ENCODE measurements at places on chromosomes 3 and 15.

- H3K27me3 ChIP-seq: no peaks in the 10 kb centered on the region
- H3K4me1 ChIP-seq: no peaks in the 10 kb centered on the region
- H3K36me3 ChIP-seq: no peaks in the 10 kb centered on the region
Measured at GRCh38 chr3:179957264-179957845, 79.4 kb downstream of the PEX5L start.

- H3K27me3 ChIP-seq: no peaks in the 10 kb centered on the region
- DNase-seq: no peak
- H3K4me3 ChIP-seq: no peak overlapping the region
- H3K4me1 ChIP-seq: peaks cover 5% of the 10 kb centered on the region
Measured at GRCh38 chr3:29745232-29745870, 464.5 kb downstream of the RBMS3 start.

DNA sequence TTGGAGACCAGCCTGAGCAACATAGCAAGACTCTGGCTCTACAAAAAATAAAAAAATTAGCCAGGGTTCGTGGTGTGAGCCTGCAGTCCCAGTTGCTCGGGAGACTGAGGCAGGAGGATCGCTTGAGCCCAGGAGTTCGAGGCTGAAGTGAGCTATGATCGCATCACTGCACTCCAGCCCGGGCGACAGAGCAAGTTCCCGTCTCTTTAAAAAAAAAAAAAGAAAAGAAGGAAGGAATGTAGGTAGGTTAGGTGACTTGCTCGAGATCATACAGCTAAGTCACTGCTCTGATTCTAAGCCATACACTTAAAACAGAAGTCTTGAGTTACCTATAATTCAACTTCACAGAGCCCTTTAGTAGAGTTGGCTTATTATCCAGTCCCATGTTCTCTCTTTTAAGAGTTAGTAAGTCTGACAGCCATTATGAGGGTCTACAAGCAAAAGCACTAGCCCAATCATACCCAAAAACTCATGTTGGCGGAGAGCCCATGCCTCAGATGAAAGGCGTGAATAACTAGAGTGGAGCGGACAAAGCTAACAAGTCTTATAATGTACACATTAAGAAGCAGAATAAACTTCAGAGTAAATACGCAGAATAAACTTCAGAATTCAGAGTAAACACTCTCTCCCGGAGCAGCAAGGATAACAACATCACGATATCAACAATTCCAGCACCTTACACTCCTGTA is 768 bp downstream of the AAGAB start:
- peaks cover 30% of the 10 kb centered on the region for H3K4me1 ChIP-seq
- no peaks in the 10 kb centered on the region for H3K36me3 ChIP-seq
- no peaks in the 10 kb centered on the region for H3K27me3 ChIP-seq
- DNase-seq: no peak

- DNase-seq: no peak
- peaks cover 5% of the 10 kb centered on the region for H3K4me1 ChIP-seq
- no peak overlapping the region for H3K4me3 ChIP-seq
Measured at GRCh38 chr15:58506064-58506490, 74.3 kb downstream of the LIPC start.

- H3K27ac ChIP-seq: no peak overlapping the region
- H3K4me1 ChIP-seq: no peaks in the 10 kb centered on the region
Measured at GRCh38 chr3:186044968-186045367, 63.9 kb downstream of the ETV5 start.

DNA sequence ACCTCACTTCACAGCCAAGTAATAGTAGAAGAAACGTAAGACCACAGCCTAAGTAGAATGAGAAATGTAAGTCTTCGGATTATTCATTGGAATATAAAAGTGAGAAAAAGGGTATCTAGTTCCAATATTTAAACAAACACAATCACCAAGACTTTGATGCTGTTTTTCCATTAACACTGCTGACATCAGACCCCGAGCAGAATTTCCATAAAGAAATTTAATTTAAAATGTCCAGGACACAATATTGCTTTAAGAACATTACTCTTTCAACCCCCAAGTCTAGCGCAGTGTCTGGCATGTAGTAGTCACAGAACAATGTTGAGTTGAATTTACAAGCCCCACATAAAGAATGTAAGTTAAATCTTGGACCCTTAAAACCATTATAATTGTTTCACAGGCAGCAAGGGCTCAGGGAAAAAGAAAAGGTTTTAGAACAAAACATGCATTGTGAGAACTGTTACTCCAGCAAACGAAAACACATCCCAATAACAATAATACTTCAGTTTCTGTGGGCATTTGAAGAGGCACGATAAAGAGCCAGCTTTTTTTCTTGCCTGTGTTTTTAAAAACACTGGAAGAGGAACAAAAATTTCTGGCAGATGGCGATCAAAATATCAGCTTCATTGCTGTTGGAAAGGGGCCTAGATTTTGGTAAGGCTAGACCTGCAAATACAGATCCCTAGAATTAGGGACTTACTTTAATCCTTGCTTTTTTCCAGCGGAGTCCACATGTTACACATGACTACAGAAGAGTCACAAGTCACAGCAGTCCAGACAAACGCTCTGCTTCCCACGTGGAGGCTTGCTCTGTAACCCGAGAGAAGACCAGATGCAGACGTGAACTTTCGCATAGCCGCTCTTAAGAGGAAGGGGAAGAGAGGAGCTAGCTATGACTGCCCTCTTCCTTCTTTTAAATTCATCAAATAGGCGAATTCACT is 77.9 kb upstream of the IGSF10 start:
- H3K27me3 ChIP-seq: no peaks in the 10 kb centered on the region
- no peaks in the 10 kb centered on the region for H3K4me1 ChIP-seq
- H3K27ac ChIP-seq: no peak overlapping the region
- H3K36me3 ChIP-seq: no peaks in the 10 kb centered on the region
- no peak overlapping the region for H3K4me3 ChIP-seq
- DNase-seq: no peak

- H3K4me3 ChIP-seq: peak overlapping the region; percentile 31
- H3K27ac ChIP-seq: peak overlapping the region; percentile 90
- no peak for DNase-seq
- peaks cover 31% of the 10 kb centered on the region for H3K4me1 ChIP-seq
- H3K27me3 ChIP-seq: no peaks in the 10 kb centered on the region
Measured at GRCh38 chr3:47010111-47010712, 30.7 kb downstream of the NBEAL2 start.

GRCh38 chr15:47717036-47717612 is at the start of gene SEMA6D:
TSS of gene SEMA6D (plus strand) at chr15:47717505. CDS start at chr15:47759799, 42,294 bp downstream.
- H3K27ac ChIP-seq: peak within 1 kb of the TSS; percentile 90
- DNase-seq: no peak
- H3K4me1 ChIP-seq: peaks cover 7% of the 10 kb centered on the region
- peak within 1 kb of the TSS; percentile 50 for H3K4me3 ChIP-seq

DNA sequence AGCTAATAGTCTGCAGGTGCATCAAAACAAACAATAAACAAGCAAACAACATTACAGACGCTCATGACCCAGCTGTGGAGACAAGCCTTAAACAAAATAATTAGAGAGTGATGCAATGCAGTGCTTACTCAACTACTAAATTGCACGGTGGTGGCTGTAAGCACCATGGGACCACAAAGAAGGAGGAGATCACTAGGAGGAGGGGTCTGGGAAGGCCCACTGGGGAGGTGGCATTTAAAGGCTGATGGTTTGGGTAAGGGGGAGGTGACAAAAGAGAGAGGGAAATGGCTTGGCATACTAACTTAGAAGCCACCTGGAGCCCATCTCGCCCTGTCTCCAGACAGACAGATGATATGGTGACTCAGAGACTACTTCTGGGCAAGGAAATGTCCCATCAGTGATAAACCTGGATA is 516.7 kb downstream of the FOXP1 start:
- H3K4me3 ChIP-seq: peak overlapping the region; percentile 83
- DNase-seq: no peak
- H3K27ac ChIP-seq: peak overlapping the region; percentile 98
- peaks cover 60% of the 10 kb centered on the region for H3K4me1 ChIP-seq
- H3K36me3 ChIP-seq: no peaks in the 10 kb centered on the region

DNA sequence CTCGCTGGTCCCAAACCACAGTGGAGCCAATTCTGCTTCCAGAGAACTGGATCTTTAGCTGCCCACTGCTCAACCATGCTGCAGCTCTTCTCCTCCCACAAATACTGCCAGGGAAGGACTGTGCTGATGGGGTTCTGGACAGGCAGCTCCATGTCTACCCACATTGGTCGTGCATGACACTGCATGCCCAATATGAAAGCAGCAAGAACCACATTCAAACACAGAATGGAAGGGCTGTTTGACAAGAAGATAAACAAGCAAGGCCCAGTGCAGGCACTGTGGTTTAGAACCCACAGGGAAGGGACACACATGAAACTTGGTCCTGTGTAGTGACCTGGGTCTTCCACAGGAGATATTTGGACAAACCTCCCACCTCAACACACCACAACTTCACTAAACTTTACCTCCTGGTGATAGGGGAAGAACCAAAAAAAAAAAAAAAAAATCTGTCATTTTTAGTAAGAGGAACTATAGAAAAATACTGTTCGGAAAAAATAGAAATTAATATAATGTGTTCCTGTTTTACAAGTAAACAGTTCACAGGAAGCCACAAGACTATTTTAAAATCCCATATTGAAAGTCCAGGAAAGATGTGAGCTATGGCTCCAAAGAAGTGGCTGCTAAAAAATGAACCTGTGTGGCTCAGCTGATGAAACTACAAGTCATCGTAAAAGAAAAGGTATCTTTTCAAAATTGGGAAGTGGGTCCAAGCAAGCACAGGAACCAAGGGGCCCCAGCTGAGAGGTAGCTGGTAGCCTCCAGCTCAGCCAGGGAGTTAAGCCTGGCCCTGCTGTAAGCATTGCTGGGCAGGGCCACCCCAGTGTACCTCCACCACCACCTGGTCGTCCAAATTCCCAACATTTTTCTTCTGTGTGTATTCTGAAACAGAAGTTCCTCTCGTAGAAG is 77.7 kb upstream of the ACAN start:
- no peaks in the 10 kb centered on the region for H3K36me3 ChIP-seq
- no peak overlapping the region for H3K27ac ChIP-seq
- H3K27me3 ChIP-seq: peaks cover 3% of the 10 kb centered on the region
- DNase-seq: no peak
- H3K4me3 ChIP-seq: no peak overlapping the region

GRCh38 chr3:93962798-93963197 is 10.9 kb downstream of the PROS1 start:
- no peak for DNase-seq
- H3K4me1 ChIP-seq: no peaks in the 10 kb centered on the region
- H3K27me3 ChIP-seq: no peaks in the 10 kb centered on the region
- no peak overlapping the region for H3K4me3 ChIP-seq

DNA sequence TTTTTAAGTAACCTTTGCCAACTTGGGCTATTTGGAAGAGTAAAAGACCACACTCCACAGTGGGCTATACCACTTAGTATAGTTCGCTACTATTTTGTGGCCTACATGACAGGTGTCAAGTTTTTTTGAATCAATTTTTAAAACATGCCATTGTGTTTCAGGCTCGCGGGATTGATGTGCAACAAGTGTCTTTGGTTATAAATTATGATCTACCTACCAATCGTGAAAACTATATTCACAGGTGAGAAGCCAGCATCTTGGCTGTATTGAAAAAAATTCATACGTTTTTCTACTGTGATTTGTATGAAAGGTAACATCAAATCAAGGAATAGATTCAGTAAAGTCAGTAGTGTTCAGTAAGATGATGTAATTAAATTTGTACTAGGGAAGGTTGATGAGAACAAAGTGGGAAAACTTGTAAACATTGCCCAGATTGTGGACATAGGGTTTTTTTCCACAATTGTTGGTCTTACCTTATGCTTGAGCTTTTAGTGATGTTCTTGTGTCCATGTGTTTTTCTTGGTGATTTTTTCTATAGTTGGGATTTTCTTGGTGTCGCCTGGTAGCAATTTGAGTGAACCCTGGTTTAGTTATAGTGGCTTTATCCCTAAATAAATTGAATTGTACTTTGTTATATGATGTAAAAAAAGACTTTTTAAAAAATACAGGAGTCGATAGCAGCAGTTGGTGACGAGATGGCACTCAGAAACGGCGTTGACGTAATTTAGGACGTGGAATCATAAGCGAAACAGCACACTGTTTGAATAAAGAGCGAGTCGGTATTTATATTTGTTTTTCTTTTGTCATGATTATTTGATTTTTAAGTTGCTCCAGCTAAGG is 4.5 kb downstream of the EIF4A2 start:
- no peaks in the 10 kb centered on the region for H3K27me3 ChIP-seq
- H3K4me3 ChIP-seq: no peak overlapping the region
- H3K4me1 ChIP-seq: peaks cover 22% of the 10 kb centered on the region
- H3K36me3 ChIP-seq: no peaks in the 10 kb centered on the region
- H3K27ac ChIP-seq: no peak overlapping the region

DNA sequence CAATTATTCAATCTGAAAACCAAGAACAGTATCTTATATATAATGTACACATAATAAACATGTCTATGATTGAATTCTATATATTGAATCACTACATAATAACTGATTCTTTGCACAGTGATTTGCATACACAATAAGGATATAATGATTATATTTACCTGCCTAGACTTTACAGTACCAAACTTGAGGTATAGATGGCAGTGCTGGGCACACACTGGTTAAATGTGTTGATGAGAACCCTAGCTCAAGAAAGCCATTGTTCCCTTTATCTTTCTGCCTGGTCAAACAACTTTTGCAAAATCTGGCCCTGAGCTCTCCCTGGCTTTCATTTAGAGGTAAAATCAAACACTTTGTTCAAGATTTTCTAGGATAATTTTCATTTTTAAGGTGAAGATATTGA is 697.7 kb downstream of the TUSC7 start:
- no peaks in the 10 kb centered on the region for H3K4me1 ChIP-seq
- H3K27ac ChIP-seq: no peak overlapping the region

DNA sequence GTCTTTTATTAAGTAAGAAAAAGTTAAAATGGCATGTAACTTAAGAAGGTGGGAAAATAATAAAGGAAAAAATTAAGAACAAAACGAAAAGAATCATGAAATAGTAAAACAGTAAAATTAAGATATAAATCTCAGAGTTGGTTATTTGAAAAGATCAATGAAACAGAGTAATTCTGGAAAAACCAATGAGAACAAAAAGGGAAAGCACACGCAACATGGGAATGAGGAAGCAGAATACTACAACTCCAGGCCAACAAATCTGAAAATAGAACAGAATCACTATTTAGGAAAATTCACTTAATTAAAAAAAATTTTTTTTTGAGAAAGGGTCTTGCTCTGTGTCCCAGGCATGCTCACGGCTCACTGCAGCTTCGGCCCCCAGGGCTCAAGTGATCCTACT is 30.7 kb downstream of the WHAMM start:
- H3K4me3 ChIP-seq: no peak overlapping the region
- peaks cover 6% of the 10 kb centered on the region for H3K4me1 ChIP-seq
- peaks cover 18% of the 10 kb centered on the region for H3K36me3 ChIP-seq

- no peak overlapping the region for H3K4me3 ChIP-seq
- no peak overlapping the region for H3K27ac ChIP-seq
- no peaks in the 10 kb centered on the region for H3K36me3 ChIP-seq
- H3K4me1 ChIP-seq: no peaks in the 10 kb centered on the region
- DNase-seq: no peak
Measured at GRCh38 chr3:89506462-89507103, 399.2 kb downstream of the EPHA3 start.

GRCh38 chr3:55591888-55592287 is 104.8 kb upstream of the WNT5A start:
- H3K4me1 ChIP-seq: peaks cover 24% of the 10 kb centered on the region
- no peaks in the 10 kb centered on the region for H3K36me3 ChIP-seq
- no peaks in the 10 kb centered on the region for H3K27me3 ChIP-seq
- peak overlapping the region; percentile 71 for H3K27ac ChIP-seq

All from esophagus squamous epithelium (tissue), 5 donors.